ENCODE measurements at places on chromosomes 16 and 17. TPM values are rescaled to one million over a fixed set of nuclear protein-coding genes. Genes with fewer than 3 reads are reported as not detected.
A peak's percentile ranks its signal among the peaks of the same experiment; 100 is the strongest.

ABI3 gene
- total RNA-seq, result 0.12 TPM

TPSD1 gene
- total RNA-seq, result not detected

- no peak for DNase-seq
Observed at GRCh38 chr16:12184419-12184917, 207.9 kb downstream of the SNX29 start.

DNA sequence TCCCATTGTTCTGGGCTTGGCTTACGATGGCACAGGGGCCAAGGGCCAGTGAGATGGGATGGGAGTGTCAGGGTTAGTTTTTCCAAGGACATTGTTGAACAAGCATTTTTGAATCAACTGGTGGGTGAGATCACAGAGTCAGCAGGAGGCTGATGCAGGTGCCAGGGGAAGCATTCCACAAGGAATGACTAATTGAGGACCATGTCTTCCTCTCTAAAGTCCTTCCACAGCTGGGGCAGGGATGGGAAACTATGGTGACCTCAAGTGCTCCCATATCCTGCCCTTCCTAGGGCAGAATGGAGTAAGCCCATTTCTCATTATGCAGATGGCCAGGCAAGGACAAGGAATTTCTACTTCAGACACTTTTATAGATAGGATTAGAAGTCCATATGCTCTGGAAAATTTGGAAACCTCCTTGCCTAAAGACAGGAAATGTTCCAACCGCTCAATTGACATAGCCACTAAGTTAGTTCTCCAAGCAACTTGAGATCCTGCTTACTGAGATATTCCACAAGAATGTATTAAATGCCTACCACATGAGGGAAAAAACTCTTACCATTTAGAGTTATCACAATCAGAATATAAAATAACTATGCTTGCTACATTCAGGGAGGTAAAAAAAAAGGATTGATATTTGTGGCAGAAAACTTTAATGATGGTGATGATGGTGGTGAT, 21.2 kb upstream of the ENGASE start:
- DNase-seq, result peak; percentile 59

- no peak for DNase-seq
Observed at GRCh38 chr17:1203111-1203966, 23.6 kb upstream of the ABR start.
